Hindlimb muscle (tissue), 1 donor: ENCODE measurements at places on chromosomes 13 and 19.

DNA sequence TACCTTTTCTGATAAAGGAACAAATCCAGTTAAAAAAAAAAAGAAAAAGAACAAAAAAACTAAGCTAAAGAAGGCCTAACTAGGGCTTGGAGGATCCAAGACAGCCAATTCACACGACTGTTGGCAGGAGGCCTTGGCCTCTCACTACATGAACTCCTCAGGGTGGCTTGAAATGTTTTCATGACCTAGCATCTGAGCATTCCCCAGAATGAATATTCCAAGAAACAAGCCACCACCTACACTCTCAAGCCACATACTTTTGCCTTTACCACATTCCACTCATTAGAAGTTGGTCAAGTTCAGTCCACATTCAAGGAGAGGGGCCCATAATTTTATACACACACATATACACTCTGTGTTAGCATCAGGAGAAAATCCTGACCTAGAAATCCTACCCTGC is 97.6 kb upstream of the SIAH3 start:
- no peak for DNase-seq

GRCh38 chr19:13985771-13986347 is 20.3 kb downstream of the RFX1 start:
- DNase-seq = no peak

DNA sequence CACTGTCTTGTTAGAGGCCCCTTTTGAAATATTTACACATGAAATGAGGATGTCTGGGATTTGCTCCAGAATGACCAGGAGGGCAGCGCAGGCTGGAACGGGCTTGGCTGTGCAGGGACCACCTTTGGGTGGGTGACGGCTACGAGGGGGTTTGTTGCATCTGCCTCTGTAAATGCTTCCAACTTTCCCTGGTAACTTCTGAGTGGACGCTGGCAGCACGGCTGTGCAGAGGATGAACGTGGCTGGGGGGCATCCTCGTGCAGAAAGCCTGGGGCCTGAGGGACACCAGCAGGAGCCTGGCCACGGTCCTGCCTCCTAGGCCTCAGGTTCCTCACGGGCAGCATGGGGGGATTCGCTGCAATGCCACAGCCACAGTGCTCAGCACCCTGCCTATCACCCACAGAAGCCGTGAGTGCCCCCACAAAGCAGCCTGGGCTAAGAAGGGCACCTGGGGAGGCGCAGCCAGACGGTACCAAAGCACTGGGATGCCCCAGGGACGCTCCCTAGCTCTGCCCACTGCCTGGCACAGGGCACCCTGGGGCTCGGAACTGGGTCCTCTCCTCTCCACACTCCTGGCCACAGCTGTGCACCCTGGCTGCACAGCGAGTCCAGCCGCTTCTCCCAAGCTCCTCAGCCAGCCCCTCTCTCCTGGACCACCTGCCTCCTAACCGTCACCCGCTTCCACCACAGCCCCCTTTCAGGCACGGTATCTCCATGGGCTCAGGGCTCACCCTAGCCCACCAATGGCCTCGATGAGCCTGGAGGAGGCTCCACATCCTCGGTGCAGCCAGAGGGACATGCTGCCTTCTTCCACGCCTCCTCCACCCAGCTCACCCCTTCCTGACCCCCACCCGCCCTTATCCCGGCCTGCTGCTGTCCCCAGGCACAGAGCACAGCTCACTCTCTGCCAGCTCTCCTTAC is 44.5 kb downstream of the MLLT1 start:
- DNase-seq = no peak

- DNase-seq = no peak
These were observed 2.7 kb downstream of the SLC27A1 start for GRCh38 chr19:17473041-17473440.

- DNase-seq = peak; percentile 5
These were observed 76.5 kb downstream of the ZNF726 start for GRCh38 chr19:23991170-23991569.

DNA sequence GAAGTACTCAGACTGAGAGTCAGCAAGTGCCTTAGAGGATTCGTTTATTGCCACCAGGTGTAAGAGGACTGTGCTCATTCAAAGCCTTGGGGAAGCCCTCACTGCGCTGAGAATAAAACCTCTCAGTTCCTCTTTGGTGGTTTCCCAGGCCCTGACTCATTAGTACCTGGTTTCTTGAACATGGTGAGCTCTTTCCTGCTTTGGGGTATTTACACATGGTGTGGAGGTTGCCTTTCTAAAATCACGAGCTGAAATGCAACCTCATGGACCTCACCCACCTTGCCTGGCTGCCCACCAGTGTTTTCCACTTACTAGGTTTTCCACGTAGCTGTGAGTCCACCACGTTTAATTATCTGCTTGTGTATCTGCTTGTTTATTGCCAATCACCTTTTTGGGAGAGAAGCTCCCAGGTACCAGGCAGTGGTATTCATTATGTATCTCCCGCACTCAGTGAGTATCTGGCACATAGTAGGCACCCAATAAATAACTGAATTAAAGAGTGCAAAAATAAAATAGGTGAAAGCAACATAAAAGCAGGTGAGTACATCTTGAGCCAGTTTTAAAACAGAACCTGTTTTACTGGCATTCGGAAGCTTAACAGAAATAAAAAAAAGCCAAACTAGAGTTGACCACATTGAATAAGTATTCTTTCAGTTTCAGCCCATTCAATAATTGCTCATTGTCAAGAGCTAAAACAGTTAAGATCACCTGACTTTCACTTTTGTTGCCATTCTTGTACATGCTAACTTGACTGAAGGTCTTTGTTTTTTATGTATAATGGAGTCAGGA is 533.0 kb downstream of the MYO16 start:
- no peak for DNase-seq
